ENCODE measurements at places on chromosomes 12 and 14.
A peak's percentile ranks its signal among the peaks of the same experiment; 100 is the strongest.

DNA sequence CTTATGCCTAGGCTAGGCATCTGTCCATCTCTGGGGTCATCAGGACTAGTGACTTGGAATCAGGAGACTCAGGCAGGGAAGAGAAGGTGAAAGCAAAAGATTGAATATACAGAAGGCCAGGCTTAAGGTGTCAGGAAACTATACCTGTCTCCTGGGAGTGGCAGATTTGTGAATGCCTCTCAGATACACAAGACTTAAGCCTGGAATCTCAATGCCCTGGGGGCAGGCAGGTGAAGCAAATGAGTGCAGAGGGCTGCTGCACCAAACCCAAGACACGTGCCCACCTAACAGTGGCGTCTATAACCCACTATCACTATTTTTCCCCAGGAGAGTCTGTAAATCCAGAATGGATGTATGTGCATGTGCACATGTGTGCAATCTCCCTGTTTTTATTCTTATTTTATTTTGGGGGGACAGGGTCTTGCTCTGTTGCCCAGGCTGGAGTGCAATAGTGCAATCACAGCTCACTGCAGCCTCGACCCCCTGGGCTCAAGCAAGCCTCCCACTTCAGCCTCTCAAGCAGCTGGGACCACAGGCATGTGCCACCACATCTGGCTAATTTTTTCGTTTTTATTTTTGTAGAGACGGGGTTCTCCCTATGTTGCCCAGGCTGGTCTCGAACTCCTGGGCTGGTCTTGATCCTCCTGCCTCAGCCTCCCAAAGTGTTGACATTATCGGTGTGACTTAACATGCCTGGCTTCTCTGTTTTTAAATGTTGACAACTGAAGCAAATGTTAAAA, 31.9 kb upstream of the FOS start:
- no peak for DNase-seq

DNA sequence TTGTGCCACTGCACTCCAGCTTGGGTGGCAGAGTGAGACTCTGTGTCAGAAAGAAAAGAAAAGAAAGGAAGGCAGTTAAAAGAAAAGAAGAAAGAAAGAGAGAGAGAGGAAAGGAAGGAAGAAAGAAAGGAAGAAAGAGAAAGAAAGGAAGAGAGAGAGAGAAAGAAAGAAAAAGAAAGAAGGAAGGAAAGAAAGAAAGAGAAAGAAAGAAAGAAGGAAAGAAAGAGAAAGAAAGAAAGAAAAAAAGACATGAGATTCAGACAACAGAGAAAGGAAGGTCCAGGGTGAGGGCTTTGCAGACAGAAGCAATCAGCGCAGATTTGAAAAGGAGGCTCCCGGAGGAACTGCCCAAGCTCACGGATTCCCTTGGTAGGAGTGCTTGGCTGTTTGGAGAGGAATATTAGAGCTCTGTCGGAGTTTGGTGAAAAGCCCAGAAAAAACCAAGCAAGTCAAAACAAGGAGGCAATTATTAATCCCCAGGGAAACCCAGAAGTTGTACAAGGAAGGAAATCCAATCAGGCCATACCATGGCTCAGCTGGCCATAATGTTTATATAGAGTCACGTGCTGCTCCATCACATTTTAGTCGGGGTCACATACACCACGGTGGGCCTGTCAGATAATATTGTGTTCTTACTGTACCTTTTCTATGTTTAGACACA, 11.6 kb upstream of the CCDC85C start:
- no peak for DNase-seq

DNA sequence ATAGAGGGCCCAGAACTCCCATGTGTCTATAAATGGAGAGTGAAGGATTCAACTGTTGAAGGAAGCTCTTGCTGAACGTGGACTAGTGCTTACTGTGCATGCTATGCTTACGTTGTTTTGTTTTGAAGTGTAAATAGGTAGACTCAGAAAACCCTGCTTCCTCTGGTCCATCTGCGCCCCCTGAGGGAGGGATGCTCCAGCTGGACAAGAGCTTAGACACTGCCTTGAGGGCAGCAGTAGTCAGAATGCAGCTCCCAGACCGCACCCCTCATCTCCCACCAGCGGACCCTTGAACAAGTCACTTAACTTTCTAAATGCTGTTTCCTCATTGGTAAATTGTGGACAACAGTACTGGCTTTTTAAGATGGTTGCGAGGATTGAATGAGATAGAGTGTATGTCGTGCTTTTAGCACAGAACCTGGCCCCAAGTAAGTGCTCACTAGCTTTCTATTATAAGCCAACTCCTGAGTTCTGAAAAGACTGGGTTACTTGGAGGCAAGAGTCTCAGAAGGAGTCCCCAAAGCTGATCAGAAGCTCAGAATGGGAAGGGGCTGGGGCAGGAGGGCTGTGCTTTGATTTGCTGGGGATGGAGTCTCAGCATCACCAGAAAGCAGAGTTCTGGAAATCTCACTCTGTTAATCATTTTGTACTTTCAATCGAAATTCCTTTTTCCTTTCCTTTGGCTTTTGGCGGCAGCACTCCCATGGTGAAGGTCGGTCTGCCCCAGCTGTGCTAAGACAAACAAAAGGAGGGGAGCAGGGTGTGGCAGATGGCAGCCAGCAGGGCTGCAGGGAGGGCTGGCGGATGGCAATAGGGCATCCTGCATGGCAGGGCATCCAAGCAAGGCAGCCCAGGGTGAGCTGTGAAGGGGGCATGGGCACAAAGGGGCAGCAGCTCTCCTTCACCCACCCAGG, 15.6 kb downstream of the AGAP2 start:
- DNase-seq, result no peak

GRCh38 chr14:78202163-78202562, 32.0 kb downstream of the NRXN3 start:
- DNase-seq, result no peak

DNA sequence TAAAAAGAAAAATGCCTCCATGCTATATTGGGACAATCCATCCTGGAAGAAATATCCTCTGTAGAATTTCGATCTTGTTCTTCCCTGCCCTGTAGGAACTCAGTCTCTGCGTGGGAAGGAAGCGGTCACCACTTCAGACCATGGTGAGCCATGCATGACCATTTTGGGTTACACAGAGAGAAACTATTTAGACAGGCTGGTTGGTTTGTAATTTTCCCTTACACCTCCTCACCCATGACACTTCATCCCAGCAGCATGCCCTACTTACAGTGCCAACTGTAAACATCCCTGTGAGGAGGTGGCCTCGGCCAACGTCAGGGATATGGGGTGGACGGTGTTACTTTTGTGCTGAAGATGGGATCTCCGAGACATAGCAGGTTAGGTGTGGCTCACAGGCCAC, 121.4 kb downstream of the SMOC1 start:
- no peak for DNase-seq

- DNase-seq, result no peak
These were observed 41.2 kb downstream of the ADGRD1 start for GRCh38 chr12:130994821-130995375.

DNA sequence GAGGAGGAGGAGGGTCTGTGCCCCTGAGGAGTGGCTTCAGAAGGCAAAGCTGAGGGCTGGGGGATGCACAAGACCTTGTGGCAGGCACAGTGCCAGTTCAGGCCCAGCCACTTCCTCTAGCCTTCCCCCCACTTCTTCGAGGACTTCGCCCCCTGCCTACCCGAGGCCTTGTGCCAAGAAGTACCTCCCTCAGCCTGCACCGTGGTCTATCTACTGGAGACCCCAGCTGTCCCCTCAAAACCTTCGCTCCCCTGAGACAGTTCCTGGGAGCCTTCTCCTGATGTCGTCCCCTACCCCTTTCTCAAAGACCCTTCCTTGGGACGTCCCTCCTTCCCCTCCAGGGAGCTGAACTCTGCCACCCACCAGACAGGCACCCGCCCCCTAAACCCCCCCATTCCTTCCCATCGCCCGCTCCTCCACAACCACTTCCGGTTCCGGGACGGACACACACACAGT, 604 bp downstream of the ZNF384 start:
- peak; percentile 57 for DNase-seq

DNA sequence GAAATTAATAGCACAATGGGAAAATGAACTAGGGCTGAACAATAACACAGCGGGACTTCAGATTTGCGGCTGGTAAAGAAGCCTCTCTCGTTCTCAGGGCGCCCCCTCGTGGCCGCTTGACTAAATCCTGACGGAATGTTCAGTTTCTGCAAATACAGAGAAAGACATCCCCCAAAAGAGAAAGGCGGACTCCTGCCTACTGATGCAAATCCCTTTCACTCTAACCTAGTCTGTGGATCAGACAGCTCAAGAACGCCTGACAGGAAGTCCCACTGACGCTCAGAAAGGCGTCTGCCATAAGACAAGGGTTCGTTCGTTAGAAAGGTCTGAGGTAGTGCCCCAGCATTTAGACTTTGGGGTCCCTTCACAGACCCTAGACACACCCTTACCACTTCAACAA, 2.5 kb downstream of the NUAK1 start:
- peak; percentile 42 for DNase-seq

GRCh38 chr12:76266797-76267196, 81.4 kb downstream of the BBS10 start:
- no peak for DNase-seq

- DNase-seq, result no peak
These were observed 13.8 kb downstream of the BICD1 start for GRCh38 chr12:32120419-32120818.

DNA sequence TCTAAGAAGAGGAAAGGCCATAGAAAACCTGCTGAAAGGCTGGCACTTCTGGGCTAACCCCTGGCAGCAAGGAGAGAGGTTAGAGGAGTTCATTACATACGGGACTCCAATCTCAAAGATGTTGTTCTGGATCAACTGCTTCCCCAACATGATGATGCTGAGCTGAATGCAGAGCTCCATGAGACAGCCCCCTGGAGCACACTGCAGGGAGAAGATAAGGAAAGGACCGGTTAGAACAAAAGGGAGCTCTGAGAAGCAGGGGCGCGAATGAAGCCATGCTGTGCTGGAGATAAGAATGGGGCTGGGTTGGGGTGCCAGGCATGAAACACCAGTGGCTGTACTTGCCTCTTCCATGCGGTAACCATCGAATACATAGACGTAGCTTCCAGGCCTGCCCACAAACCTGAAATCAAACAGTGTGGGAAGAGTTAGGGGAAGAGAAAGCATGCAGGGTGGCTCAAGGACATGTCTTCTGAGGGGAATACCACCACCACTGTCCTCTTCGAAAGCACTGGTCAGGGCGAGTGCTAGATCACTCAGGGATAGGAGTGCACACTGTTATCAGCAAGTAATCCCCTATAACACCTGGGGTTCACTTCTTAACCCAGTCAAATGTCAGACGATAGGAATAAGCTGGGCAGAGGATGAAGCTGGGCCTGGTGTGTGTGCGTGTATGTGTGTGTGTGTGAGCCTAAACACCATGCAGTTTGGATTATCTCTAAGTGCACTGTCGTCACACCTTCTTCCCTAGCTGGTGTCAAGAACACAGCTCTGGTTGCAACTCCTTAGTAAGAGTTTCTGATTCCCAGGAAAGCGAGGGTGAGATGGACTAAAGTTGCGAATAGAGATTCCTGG, 180.9 kb downstream of the NTF3 start:
- DNase-seq, result no peak

DNA sequence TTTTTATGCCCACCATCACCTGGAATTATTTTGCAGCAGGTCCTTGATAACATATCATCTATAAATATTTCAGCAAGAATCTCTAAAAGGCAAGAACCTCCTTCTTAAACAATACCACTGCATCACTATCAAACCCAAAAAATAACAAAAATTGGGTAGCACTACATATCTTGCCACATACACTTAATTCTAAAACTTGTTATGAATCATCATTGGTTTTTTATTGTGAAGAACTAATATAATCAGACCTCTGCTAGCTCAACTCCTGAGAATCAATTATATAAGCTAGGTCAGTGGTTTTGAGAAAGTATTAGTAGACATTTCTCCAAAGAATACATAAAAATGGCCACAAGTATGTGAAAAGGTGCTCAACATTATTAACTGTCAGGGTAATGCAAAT, 23.8 kb downstream of the SLC38A1 start:
- no peak for DNase-seq

DNA sequence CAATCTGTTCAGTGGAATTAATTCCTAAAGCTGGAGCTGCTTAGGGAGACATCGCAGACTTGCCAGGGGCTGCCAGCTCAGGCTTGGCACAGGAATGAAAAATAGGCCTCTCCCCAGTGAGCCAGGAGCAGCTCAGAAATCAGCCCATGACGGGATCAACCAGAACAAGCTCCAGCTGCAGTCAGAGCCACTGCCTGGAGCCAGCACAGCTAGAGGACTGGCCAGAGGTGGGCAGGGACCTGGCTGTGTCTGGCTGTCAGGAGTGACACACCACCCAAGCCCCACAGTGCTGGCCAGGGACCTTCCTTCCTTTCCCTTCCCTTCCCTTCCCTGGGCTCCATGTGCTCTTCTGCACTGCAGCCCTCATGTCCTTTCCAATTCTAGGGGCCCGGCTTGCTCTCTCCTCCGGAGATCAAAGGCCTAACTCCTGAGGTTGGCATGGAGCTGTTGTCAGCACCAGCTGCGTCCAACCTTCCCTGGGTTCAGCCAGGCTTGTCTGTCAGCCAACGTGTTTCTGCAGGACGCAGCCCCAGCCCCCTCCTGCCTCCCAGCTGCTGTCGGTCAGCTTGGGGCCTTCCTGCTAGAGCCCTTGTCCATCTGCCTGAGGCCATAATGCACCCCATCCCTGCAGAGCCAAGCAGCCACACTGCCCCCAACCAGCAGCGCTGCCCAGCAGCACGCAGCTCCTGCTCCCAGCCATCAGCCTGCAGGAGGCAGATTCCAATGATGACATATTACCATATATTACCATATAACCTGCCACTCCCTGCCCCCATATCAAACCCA, 149.3 kb downstream of the CALM1 start:
- no peak for DNase-seq

- no peak for DNase-seq
These were observed 976 bp downstream of the PEX5 start for GRCh38 chr12:7190268-7191055.

DNA sequence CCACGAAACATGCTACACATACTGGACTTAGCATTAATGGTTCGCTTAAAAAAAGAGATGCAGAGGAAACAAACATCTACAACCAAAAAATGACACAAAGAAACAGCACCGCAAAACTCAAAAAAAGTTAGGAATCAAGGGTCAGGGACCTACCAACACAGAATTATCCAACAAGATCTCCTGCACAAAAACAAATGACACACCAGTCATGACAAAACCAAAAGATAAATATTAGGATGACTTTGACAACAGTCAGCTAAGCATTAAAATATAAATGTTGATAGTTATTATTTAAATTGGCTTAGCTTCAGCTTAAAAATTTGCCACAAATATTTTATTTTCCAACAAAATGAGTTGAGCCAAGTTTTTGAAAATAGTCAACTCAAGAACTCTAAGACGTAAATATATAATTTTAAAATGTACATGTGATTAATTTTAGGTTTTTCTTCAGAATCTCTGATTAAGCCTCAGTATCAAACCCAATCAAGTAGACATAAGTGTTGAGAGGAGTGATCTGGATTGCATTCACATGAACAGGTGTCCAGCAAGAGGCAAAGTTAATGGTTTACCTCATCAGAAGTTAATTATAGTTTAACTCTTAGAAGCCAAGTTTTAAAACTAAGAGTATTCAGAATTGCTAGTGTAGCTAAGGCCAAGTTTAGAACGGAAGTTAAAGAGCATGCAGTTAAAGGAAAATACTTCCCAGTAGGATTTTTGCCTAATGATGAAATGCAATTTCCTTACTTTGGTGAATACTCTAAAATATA, 79.9 kb downstream of the HEATR5A start:
- DNase-seq, result no peak

Data from T-helper 1 cell (primary cell).